ENCODE measurements at places on chromosomes 16 and 17. TPM values are rescaled to one million over a fixed set of nuclear protein-coding genes. Genes with fewer than 3 reads are reported as not detected.
A peak's percentile ranks its signal among the peaks of the same experiment; 100 is the strongest.

DNA sequence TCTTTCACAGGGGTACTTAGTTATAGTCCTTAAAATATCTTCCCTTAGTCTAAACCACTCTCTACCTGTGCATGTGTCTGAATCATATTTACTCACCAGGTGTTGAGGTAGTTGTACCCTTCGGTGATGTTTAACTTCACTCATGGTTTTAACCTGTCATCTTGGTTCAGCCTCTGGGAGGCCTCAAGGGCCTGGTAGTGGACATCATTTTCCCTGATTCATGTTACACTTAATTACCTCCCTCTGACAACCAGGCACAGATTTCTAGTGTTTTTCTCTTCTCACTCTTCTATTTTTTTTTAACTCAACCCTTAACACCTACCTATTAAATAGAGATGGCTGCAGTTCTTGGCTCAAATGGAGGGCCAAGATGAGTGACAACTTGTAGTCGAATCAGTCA, 505.4 kb downstream of the TMEM114 start:
- H3K36me3 ChIP-seq, result no peaks in the 10 kb centered on the region
- H3K27me3 ChIP-seq, result no peaks in the 10 kb centered on the region
- H3K4me1 ChIP-seq, result no peaks in the 10 kb centered on the region
- no peak overlapping the region for H3K4me3 ChIP-seq
- no peak overlapping the region for H3K27ac ChIP-seq
- DNase-seq, result no peak

DNA sequence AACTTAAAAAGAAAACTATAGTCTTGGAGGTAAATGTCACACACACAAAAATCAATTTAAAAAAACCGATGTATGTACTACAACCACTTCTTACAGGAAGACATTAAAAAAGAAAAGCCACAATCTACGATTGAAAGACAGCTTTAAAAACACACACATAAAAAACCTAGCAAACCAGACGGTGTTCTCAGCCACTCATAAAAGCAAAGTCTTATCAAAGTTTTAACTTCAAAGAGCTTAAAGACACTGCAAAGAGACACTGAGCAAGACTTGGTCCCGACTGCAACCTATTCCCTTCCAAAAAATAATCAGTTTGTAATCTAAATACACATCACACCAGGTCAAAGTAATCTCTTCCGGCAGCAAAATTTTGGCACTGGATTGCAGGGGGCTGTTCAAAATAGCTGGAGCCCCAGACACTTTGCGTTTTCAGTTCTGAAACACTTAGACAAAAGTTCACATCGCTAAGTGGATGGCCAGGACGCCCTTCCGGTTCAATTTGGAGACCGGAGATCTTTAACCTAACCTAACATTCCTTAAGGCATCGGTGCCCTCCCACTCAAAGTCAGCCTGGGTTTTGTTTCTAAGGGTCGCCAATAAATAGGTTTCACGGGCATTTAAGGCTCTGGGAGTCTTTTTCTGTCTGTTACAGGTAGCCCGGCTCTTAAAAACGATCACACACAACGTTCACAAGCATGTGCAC, 2.6 kb downstream of the ZCCHC14 start:
- H3K4me3 ChIP-seq, result peak overlapping the region; percentile 78
- DNase-seq, result peak; percentile 31
- H3K27ac ChIP-seq, result peak overlapping the region; percentile 67
- peaks cover 3% of the 10 kb centered on the region for H3K27me3 ChIP-seq

GRCh38 chr16:78106686-78107085, 7.2 kb downstream of the WWOX start:
- no peak for DNase-seq
- H3K27me3 ChIP-seq, result no peaks in the 10 kb centered on the region
- H3K4me3 ChIP-seq, result no peak overlapping the region
- H3K36me3 ChIP-seq, result peaks cover 8% of the 10 kb centered on the region

- no peak for DNase-seq
- H3K36me3 ChIP-seq, result no peaks in the 10 kb centered on the region
- H3K27ac ChIP-seq, result no peak overlapping the region
- no peaks in the 10 kb centered on the region for H3K27me3 ChIP-seq
- H3K4me1 ChIP-seq, result no peaks in the 10 kb centered on the region
These were observed 119.6 kb upstream of the CNTNAP4 start for GRCh38 chr16:76157629-76158028.

Gene KRTAP9-9
- total RNA-seq, result not detected

GRCh38 chr17:69900101-69900500, 174.9 kb upstream of the KCNJ16 start:
- no peak overlapping the region for H3K4me3 ChIP-seq
- no peaks in the 10 kb centered on the region for H3K36me3 ChIP-seq

Gene ANKFY1
- 46.3 TPM for total RNA-seq

Gene C1QL1
- not detected for total RNA-seq

Gene SNX20
- 25.0 TPM for total RNA-seq

DNA sequence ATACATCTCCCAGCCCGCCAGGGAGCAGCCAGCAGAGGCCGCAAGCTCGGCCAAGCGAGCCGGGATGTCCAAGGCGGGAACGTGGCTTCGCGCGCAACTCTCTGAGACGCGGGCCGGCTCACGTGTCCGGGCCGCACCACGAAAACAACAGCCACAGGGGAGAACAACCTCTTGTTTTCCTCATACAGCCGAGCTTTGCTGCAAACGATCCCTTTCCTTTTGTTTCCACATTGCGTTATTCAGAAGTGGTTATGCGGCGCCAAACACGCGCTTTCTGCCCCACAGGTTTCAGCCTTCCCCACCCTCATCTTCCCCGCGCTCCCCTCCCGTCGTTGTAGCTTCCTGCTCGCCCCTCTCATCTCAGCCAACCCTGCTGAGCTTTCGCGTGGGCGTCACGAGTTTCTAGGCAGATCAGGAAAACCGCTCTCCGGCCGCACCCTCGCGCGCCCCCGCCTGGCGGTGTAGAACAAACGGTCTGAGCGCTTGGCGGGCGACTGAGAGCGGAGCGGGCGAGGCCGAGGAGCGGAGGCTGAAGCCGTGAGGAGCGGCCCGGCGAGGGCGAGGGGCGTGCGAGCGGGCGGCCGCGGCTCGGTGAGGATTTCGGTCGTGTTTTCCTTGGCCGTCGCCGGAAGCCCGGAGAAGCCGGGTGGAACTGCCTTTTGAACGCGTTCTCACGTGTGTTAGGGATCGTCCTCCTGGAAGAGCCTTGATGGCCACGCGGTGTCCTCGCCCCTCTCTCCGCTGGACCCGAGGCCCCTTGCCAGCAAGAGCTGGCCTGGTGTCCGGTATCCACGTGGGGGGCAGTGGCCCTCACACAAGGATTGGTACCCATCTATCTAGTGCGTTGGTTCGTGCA, 6.6 kb upstream of the SMARCD2 start:
- no peaks in the 10 kb centered on the region for H3K27me3 ChIP-seq
- peak overlapping the region; percentile 95 for H3K27ac ChIP-seq
- H3K4me3 ChIP-seq, result peak overlapping the region; percentile 64
- H3K36me3 ChIP-seq, result peaks cover 8% of the 10 kb centered on the region

Gene KRT15
- total RNA-seq, result not detected

Data from activated CD8-positive, alpha-beta T cell treated with anti-CD3 and anti-CD28 coated beads for 36 hours (primary cell).